ENCODE measurements at places on chromosomes 13 and 19.

GRCh38 chr19:28296506-28296905 is 916.4 kb downstream of the UQCRFS1 start:
- no peak for DNase-seq

- DNase-seq = no peak
Observed at GRCh38 chr19:50356691-50357177, 8.7 kb downstream of the NAPSA start.

- DNase-seq = peak; percentile 28
Observed at GRCh38 chr13:79541426-79542049, 60.6 kb downstream of the NDFIP2 start.

- DNase-seq = no peak
Observed at GRCh38 chr19:37007587-37008220, 70.5 kb upstream of the ZNF420 start.

DNA sequence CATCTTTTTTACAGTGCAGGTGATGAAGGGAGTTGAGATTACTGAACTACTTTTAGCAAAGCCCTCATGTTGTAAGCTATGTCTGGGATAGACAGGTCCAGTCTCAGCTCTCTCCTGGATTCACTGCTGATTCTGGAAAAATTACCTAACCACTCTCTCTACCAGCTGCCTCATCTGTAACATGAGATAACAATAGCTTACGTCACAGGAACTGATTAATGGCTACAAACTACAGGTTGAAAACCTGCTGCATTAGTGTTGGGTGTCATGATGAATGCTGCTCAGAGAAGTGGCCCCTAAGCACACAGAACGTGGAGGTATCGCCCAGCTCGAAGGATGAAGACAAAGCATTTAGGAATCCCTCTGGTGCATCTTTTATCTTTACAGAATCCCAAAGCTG is 277.8 kb downstream of the ABCC4 start:
- no peak for DNase-seq
